ENCODE measurements at places on chromosomes 2 and 18.
A peak's percentile ranks its signal among the peaks of the same experiment; 100 is the strongest.

DNA sequence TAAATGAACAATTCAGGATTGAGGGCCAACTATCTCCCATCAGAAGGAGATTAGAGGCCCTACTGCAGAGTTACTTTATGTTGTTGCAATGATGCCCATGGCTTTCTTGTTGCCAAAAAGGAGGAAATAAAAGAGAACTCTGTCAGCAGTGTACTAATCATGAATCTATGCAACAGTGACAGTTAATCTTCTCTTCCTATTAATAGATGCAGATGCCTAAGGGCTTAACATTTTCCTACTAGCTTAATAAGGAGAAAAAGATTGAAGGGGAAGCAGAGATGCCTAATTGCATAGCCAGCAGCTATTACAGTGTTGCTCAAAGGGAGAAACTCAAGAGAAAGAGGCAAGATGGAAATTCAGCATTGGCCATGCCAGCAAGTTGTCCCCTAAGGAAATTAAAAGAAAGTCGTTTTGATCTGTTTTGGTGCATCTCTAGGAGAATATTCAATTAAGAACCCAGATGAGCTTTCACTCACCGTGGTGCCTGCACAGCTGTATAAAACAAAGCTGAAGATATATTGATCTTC is 107.1 kb upstream of the KCNJ3 start:
- no peak for DNase-seq

DNA sequence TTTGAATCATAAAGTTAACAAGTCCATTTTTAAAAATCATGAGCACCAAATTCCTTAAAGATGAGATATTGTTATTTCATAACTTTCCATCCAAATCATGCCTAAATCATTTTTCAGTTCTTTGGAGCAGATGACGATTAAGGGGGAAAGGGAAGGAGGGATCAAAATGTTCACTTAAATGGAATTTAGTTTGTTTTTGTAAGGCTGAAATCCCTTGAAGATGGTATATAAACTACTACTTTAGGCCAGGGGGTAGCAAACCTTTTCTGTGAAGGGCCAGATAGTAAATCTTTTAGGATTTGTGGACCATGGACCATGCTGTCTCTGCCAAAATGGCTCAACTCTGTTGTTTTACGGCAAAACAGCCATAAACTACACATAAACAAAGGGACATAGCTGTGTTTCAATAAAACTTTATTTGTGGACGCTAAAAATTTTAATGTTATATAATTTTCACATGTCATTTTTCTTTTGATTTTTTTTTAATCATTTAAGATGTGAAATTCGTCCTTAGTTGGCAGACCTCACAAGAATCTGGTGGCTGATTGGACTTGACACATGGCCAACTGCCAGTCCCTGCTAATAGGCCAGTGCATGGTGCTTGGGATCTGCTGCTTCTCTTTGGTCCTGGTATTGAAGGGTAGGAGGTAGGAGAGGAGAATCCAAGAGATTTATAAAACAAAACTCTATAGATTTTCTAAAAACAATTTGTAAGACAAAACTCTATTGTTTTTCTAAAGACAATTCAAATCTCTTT is 52.0 kb upstream of the RTN4 start:
- DNase-seq = no peak

DNA sequence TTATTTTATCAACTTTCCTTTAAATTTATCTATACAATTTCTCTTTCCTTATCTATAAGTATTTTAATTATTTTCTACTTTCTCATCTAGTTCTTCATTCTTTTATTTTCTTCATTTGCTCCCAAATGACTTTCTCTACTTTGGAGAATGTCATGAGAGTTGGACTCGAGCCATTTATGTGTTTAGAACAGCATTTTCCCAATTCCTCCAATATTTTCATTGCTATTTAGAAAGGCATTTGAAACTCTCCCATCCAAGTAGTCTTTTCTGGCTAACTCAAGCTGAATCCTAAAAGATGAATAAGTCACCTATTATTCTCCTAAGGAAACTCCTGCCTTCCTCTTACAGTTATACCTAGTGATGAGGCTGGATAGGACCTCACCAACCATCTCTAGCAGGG is 15.8 kb upstream of the FEZ2 start:
- DNase-seq = no peak

DNA sequence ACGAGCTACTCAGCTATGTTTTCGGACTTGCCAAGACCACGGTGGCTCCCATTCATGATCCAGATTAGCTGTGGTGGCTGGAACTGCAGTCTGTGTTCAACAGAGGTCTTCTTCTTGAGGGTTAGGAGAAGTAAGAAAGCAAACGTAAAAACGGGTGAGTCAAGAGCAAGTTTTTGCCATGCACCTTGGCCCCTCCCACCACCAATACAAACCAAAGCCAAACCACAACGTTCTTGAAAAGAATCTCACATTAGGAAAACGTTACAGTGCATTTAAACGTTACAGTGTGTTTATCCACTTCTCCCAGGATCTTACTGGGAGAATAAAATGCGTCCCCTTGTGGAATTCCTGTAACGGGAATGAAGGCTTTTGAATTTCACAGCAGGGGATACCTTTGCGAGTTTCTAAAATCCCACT is 725 bp downstream of the FBXO48 start:
- peak; percentile 44 for DNase-seq

- DNase-seq = no peak
Observed at GRCh38 chr2:59594671-59595222, 958.7 kb downstream of the BCL11A start.

- no peak for DNase-seq
Observed at GRCh38 chr2:197170208-197170607, 140.4 kb downstream of the ANKRD44 start.

DNA sequence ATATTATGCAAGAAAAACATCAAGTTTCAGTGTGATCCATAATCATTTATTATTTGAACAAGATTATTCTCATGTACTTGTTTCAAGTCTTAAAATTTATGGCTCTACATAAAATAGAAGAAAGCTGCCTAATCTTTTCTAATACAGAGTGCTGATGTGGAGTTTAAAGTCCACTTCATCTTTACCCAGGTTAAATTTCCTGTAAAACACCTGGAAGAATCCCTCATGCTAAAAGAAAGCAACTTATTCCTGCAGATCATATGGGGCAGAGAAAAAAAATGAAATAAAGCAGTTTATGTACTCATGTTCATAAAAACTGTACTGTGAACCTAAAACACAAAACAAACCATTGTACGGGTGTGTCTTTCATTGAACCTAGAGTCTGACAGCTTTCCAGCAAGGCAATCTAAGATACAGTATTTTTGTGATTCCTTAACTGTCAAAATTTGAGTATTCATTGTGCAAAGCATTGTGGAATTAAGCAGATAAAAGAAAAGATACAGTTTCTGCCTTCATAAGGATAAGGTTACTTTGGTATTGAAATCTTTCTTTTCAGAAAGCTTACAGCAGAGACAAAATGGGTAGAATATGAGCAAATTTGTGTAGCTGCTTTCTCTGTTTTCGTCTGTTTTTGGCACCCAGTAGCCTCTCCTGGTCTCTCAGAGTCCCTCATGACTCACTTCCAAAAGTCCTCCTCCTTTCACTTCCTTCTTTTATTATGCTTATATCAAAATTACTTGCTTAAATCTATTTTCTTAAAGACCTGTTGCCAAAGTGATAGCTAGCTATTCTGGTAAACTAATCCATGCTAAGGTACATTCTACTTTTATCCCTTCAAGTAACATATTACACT is 26.9 kb upstream of the GLS start:
- DNase-seq = no peak

- DNase-seq = no peak
Observed at GRCh38 chr18:35778850-35779627, 193.4 kb upstream of the RMP24 start.

- no peak for DNase-seq
Observed at GRCh38 chr2:155965415-155966063, 367.0 kb downstream of the NR4A2 start.

DNA sequence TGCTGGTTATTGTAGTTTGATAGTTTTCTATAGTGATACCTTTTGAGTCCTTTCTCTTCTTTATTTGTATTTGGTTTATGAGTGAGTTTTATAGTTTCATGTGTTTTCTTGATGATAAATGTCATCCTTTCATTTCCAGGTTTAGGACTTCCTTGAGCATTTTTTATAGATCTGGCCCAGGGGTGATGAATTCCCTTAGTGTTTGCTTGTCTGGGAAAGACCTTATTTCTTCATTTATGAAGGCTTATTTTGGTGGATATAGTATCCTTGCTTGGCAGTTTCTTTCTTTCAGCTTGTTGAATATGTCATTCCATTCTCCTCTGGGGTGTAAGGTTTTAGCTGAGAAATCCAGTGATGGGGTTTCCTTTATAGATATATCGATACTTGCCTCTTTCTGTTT is 53.9 kb downstream of the OTX1 start:
- DNase-seq = no peak

DNA sequence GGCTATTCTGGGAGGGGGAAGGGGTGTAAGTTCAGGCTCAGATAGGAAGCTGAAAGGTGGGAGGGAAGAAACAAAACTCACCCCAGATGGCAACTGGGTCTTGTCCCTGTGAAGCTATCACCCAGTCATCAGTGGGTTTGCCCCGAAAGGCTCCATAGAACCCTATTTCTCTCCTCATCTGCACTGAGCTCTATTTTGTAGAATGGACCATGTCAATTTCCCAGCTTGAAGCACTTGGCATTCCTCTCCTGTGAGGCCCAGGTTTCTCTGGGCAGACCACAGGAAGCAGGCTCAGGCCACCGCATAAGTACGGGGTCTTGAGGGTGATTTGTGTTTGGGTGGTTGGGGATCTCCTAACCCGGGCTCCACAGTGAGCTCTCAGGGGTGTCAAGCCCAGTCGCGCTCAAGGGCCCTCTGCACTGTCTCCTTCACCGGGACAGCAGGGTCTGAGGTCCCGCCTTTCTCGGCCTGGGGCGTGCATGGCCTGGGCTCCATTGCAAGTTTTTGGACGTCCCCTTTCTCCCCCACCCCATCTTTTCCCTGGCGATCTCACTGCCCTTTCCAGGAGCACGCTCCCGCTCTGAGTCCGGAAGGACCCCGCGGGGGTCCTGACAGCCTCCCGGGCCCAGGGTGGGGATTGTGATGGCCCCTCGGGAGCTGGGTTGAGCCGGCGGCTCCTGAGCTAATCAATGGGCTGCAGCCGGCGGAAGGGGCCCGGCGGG is 27.3 kb upstream of the NOTO start:
- no peak for DNase-seq

DNA sequence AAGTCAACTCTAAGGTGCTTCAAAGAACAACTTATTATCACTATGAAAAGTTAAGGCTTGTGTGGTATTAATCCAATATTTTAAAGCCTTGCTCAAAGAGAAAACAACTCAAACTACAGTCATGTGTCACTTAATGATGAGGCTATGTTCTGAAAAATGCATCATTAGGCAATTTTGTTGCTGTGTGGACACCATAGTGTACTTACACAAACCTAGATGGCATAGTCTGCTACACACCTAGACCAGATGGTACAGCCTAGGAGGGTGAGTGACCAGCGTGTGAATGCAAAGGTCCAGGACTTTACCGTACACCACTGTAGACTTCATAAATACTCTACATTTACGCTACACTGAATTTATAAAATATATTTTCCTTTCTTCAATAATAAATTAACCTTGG is 3.0 kb downstream of the MBOAT2 start:
- no peak for DNase-seq

DNA sequence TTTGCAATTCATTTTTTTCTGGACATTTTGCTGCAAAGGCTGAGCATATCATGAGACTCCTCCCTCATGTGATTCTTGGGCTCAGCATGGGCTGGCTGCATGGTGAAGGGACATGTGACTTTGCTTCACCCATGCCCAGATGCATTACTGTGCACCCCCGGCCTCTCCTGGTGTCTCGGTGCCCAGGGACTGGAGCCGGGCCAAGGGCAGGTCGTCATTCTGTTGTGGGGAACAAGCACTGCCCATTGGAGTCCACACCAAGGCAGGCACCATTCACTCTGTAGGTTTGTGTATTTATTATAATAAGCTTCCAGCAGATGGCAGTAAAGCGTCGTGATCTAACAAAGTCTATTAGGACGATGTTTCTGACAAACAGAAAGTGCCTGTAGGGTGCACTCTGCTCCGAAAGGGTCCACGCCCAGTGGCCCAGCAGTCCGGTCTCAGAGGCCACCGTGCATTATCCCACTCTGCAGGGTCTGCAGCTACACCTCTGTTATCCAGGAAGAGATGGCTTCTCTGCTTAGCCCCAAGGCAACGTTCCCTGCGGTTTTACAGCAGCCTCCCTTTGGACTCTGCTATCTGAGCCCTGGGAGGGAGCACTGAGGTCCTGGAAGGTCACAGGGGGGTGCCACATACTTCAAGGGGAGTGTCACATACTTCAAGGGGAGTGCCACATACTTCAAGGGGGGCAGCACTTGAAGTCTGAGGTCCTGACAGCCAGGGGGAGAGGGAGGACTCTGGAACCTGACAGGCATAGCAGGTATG is 219.6 kb downstream of the TSN start:
- DNase-seq = no peak

GRCh38 chr2:162989507-162989906 is 150.9 kb upstream of the KCNH7 start:
- DNase-seq = no peak

- no peak for DNase-seq
Observed at GRCh38 chr2:20796374-20796791, 26.5 kb downstream of the LDAH start.

- no peak for DNase-seq
Observed at GRCh38 chr2:125746321-125747164, 909.4 kb upstream of the GYPC start.

Measured in CD8-positive, alpha-beta T cell (primary cell).